ENCODE measurements at places on chromosomes 3 and 15.

DNA sequence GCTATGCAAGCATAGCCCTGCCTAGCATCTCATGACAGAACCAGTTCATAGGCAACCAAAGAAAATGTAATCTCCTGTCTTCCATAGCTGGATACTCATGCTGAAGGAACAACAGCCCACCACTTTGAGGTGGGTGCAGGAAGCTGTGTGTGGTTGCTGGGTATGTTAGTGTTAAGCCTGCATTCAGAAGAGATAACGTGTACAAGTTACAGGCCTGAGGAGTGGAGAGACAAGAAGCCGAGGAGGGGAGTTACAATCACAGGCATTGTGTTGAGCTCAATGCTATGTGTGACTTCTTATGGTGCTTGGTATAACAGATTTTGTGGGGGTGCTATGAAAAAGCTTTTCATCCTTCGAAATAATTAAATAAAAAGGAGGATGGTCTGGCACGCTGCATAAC, 42.8 kb upstream of the SECISBP2L start:
- DNase-seq, result no peak

- no peak for DNase-seq
These were observed 384.7 kb downstream of the EDEM1 start for GRCh38 chr3:5572168-5572567.

DNA sequence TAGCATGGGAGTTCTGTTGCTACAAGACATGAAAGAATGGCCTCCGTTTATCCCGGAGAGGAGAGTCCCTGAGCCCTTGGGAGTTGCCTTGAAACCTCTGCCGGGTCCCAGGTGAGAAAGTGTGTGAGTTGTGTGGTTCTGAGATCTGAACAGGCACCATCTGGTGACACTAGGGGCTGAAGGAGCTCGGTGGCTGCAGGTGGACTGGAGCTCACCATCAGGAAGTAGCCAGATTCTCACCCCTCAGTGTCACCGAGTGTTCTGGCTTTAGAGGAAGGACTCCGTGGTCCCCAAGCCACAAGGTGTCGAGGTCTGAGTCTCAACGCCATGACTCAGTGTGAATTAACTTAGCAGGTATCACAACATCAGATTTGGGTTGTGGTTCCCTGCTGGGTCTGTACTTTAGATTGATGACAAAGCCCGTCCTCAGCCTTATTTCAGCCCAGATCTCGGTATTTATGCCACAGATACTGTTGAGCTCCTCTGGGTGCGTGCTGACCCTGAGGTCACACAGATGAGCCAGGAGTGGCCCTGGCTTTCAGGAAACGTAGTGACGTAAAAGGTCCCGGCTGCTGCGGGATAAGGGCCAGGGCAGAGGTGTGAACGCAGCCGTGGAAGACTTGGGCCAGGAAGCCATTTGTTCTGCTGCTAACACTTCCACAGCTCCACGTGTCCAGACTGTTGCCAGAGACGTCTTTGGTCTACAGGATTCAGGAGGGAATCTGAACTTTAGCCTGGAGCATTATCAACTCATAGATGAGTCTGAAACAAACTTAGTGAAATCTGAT, 54.4 kb downstream of the PGPEP1L start:
- no peak for DNase-seq

- DNase-seq, result no peak
These were observed 53.3 kb upstream of the TLE3 start for GRCh38 chr15:70151003-70151402.

- DNase-seq, result no peak
These were observed 59.3 kb upstream of the CHMP2B start for GRCh38 chr3:87167628-87168456.

DNA sequence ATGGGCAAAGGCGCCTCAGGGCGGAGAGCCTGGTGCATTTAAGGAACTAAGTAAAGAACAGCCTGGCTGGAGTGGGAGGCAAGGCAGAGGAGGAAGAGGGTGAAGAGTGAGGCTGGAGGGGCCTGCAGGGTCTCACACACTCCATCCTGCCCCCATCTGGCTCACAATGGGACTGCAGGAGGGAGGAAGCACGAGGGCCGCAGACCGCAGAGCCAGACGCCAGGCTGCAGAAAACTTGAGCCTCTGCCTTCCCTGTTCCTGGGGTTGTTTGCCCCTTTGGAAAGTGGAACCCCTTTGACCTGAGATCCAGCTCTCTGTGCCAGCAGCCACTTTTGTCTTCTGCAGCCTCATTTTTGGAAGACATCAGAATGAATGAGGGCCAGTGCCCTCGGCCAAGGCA, 138.0 kb downstream of the SRGAP3 start:
- DNase-seq, result no peak

DNA sequence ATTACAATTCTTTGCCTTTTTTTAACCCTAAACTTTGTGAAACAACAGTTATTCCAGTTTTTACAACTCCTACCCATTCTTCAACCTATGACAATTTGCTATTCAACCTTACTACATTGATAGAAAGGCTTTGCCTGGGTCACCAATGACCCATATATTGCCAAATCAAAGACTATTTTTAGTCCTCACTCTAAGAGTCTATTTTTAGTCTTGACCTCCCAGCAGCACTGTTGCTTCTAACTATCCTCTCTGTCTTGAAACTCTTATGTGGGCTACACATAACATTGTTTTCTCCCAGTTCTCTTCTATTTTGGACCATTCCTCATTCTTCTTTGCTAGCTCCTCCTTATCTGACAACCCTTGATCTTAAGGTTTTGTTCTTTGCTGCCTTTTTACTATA, 71.4 kb downstream of the C3orf80 start:
- no peak for DNase-seq

GRCh38 chr3:126396536-126396935, 1.8 kb downstream of the CFAP100 start:
- no peak for DNase-seq

GRCh38 chr3:65712140-65712539, 326.6 kb downstream of the MAGI1 start:
- no peak for DNase-seq

GRCh38 chr3:110193074-110193473, 855.7 kb upstream of the DPPA4 start:
- DNase-seq, result no peak

DNA sequence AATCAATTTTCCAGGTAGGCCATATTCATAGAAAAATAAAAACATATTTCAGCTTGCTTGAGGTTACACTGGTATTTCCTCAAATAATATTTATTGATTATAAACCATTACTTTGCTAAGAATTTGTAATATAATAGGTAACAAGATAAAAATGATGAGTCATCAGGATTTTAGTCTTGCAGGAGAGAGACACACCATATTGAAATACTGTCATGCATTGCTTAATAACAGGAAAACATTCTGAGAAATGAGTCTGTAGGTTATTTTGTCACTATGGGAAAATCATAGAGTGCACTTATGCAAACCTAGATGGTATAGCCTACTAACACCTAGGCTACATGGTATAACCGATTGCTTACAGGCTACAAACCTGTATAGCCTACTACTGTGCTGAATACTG, 990.5 kb downstream of the OTOL1 start:
- DNase-seq, result no peak

DNA sequence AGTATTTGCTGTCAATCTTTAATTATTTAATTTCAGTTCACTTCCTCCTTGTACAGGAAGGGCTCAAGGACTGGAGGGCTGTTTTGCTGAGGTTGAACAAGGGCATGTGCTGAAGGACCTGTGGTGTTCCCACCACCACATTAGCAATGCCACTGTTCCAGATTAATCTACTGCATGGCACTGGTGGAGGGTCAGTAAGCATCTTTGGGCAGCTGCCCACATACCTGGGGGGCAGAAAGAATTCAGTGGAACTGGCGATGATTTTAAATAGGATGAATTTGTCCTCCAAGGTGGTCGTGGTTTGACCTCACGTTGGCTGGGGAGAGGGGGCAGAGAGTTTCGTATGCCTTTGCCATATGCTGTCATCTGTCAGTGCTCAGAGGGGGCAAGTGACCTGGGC, 244.8 kb downstream of the TLE3 start:
- DNase-seq, result no peak

DNA sequence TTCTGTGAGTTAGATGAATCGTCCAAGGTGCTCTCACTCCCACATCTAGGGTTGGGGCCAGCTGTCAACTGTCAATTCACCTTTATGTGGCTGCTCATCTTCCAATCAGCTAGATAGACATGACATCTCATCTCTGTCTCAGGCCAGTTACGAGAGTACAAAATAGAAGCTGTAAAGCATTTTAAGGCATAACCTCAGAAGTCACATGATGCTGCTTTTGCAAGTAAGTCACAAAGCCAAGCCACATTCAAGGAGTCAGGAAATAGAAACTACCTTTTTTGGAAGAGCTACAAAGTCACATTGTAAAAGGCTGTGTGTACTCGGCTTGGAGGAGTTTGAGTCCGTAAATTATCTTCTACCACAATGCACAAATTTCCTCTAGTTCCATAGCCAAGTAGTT, 5.1 kb upstream of the CCR1 start:
- DNase-seq, result no peak

DNA sequence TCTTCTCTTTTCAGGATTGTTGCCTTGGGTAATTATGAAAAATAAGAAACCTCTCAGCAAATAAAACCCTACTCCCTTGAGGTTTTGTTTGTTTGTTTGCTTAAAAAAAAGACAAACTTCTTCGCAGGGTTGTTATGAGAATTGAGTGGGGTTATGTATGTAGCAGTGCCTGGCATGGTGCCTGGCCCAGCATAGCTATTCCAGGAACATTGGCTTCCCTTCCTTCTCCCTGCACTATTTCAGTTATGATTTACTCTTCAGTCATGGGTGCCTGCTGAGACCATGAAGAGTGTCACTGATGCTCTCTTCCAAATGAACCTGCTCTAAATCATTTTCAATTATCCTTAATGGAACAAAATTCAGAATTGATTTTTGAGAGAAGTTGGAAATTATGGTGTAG, 283.5 kb upstream of the ROPN1 start:
- DNase-seq, result no peak

- no peak for DNase-seq
These were observed 221.2 kb downstream of the SNRPN start for GRCh38 chr15:25175789-25176615.

- DNase-seq, result no peak
These were observed 225.4 kb downstream of the CTNNB1 start for GRCh38 chr3:41424543-41425300.

DNA sequence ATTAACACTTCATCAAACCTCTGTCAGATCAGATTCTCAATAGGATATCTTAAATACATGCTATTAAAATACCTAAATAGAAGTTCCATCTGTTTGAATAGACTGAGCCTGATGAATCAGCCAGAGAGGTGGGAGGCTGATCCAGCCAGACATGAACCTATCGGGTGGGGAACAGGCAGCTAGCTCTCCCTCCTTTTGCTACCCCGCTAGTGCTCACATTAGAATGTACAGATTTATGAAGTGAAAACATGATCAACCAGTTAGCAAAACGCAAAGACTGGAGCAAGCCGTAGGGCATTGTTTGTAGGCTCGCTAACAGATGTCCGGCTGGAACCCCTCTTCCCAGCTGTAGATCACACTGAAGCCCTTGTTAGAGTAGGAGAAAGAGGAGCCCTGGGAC, 54.4 kb downstream of the GTF2E1 start:
- no peak for DNase-seq

DNA sequence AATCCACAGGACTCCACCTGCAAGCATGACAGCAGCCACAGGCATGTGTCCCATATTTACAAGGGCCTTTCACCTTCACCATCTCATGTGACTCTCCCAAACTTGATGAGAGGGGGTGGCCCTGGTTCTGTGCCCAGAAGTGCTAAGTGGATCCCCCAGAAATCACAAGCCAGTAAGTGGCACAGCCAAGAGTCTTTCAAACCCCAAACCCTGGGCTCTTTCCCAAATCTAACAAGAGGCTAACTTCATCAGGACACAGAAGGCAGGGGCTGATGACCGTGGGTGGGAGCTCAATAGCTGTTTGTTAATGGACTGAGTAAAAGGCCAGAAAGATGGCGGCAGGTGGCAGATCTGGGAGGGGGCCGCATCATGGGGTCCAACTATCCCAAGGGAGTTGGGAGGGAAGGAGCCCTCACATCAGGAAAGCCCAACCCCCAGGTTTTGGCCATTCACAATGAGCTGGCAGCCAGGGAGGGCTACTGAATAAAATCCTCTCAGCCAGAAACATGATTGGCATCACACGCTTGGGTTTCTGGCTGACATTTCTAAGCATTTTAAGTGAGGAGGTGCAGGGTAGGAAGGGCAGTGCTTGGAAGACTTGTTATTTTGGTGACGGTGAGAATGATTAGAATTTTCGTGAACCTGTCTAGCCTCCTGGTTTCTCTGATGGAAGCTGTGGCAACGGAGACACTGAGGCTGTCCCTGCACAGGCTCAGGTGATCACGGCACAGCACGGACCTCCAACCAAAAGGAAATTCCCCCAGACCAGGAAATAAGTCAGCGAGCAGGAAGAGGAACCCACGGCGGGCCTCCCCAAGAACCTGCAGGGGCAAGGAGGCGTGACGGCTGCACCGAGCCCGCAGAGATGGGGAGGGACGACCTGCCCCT, 109.3 kb downstream of the OXNAD1 start:
- no peak for DNase-seq

GRCh38 chr15:99613887-99614647, 48.3 kb downstream of the MEF2A start:
- DNase-seq, result no peak

GRCh38 chr3:24004171-24004938, 59.3 kb downstream of the NR1D2 start:
- no peak for DNase-seq

DNA sequence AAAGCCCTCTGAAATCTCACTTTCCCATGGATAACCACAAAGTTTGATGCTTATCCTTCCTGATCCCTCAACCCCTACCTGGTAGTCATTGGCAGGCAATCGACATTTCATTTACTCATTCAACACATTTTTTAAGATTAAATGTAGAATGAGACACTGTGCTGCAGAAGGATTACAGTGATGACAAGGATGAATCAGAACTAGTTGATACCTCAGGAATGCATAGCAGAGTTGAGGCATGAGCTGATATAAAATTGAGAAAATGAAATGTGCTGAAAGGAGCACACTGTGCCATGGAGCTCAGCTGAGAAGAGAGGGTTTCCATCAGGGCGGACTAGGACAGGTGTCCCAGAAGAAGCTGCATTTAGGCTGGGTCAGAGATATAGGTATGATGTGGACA, 48.9 kb upstream of the ACTL6A start:
- DNase-seq, result no peak

- DNase-seq, result no peak
These were observed 91.0 kb downstream of the LRTM1 start for GRCh38 chr3:54836871-54837270.

DNA sequence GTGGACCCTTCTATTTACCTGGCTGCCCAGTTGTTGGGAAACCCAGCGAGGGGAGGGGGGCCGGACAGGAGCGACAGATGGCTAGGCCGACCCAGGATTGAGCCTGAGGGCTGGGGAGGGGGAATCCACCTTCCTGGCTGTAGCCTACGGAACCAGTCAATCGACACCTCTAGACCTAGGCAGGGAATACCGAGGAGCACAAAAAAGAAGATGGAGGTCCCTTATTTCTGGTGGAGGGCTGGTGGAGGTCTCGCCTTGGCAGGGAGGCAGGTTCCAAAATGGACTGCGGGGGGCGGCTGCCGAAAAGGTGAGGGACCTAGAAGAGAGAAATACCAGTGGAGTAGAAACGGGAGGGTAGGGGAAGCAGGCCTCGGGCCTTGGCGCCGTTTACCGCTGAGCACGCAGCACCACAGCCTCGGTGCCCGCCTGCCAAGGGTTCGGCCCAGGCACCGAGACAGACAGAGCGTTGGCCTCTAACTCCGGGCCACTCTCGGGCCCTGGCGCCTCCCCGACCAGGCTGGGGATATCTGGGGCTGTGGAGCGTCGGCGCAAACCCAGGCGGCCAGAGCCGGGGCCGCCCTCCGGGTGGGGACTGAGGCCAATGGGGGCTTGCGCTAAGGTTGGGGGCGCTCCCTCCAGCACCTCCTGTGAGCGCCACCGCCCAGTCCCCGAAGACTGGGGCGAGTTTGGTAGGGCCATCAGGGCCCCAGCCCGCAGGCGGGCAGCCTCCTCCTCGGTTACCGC, 1.6 kb downstream of the ANKRD63 start:
- DNase-seq, result no peak

All from pulmonary artery endothelial cell (primary cell).